GM12865 (cell line): ENCODE measurements at places on chromosomes 13 and 19.

- DNase-seq: no peak
These were observed 43.3 kb downstream of the NFIX start for GRCh38 chr19:13038306-13039210.

DNA sequence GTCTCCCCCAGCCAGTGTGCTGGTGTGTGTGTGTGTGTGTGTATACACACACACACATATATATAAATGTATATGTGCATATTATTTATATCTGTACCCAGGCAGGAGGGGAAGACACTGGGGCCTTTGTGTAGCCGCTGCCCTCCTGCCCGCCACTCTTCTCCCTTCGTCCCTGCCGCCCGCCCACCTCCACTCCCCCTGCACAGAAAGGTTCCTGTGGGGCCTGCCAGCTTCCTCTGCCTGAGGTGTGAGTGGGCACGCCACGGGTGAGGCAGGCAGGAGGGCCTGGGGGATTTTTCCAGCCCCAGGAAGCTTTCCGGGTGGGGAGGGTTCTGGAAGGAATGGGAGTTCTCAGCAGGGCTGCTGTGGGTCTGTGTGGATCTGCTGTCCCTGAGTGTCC lies 6.9 kb downstream of the IRF2BP1 start:
- DNase-seq: no peak

DNA sequence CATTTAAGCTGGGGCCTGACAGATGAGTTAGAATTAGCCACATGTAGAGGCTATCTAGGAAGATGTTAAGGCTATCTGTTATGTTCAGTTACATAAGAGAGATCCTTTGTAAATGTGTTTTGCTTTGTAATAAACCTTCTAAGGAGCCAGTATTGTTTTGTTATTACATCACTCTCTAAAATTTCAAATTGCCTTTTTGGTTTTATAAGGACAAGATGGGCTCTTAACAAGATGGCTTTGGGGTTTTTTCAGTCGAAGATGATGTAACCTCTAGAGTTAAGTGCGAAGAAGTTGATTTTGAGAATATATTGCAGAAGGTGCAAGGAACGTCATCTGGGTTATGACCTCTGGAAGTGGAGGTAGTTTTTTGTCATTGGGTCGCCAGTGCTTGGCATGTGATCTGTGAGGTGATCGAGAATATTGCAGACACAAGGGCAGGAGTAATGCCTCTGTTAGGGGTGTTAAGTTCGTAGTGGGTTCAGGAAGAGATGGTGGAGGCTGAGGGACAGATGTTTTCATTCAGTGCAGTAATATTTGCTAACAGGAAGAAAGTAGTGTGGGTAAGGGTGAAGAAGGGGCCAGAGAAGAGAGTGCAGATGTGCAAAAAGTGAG lies 12.7 kb downstream of the LSM14A start:
- peak; percentile 21 for DNase-seq

DNA sequence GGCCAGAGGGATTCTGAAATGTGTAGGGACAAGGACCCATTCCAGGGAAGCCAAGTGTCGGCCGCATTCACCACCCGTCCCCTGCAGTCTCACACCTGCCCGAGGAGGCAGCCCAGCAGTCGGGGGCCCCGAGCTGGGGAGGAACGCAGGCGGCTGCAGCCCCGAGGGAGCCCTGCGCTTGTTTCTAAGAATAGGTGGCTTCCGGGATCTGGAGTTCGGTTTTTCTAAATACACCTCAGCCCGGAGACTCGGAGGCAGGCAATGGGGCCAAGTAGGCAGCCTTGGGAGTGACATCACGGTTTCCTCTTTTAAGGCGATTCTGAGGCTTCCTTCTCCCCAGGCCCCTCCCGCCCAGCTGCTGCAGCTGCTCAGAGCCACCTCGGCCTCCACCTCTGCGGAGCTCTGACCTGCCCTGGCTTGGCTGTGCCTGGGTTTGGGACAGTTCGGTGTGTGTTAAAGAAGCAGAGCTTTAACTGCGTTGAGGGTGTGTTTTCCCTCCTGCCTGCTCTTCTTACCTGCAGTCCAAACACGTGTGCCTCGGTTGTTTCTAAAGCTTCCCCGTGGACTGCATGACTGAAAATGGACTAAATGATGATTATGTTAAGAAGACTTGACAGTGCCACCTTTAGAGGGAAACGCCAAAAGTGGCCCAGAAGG lies 80.5 kb downstream of the COL4A2 start:
- DNase-seq: peak; percentile 25

- DNase-seq: no peak
These were observed 32.2 kb upstream of the KLF12 start for GRCh38 chr13:74166261-74167004.

DNA sequence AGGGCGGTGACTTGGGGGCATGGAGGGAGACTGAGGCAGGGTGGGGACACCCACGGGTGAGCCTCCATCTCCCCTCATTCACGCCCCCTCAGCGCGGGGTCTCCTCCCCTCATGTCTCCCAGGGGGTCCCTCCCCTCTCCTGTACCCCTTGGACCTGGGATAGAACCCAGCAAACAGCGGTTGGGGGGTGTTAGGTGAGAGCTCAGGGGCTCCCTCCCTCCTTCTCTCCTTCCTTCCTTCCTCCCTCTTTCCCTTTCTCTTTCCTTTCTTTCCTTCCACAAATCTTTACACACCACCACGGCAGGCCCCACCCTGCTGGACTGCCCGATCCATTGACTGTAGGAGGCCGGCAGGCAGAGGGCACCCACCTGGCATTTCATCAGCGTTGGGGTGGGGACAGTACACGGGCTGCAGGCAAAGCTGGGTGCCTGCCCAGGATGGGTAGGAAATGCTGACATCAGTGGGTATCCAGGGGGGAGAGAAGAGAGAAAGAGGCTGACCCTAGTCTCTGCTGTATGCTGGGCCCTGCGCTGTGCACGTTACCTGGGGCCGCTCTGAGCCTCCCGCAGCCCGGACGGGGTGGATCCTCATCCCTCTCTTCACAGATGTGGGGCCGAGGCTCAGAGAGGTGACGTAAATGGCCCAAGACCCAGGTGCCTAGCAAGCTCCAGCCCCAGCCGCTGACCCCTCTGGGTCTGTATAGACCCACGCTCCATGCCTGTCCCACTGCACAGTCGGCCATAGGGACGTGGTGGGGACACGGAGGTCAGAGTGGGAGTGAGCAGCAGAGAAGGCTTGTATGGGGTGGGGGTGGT lies 3.5 kb downstream of the SSC5D start:
- no peak for DNase-seq

GRCh38 chr13:23678795-23679194 lies 108.6 kb downstream of the TNFRSF19 start:
- peak; percentile 54 for DNase-seq

GRCh38 chr19:50230379-50231351 lies 27.2 kb downstream of the MYH14 start:
- no peak for DNase-seq

- DNase-seq: no peak
These were observed 103.2 kb downstream of the KDM4B start for GRCh38 chr19:5072115-5072514.

DNA sequence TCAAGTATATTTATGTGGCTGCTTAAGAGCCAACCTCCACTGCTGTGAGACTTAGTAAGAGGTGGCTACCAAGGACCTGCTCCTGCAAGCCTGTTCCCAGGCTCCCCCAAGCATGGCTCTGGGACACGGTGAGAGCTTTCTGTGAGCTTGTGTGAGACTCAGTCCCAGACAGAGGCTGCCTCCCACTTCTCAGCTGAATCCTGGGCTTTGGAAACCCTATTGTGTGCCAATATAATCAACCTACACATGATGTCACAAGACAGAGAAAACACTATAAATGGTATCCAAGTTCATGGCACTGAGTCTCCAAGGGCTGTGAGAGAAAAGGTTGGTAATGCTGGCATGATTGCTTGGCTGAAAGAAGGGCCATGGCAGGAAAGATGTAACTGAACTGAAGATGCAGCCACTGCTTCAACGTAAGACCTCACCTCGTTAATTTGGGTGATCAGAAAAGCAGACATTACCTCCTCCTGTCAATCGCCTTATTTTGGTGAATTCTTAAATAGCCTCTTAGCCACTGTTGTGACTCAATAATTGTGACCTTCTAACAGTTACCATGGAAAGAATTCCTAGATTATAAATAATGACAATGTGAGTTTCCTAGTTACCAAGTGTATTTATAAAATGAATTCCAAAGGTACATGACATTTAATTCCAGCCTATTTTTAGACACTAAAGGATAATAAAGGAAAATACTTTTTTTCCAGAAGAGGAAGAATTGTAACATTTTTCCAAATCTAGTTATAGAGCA lies 332.0 kb downstream of the IRS2 start:
- no peak for DNase-seq

DNA sequence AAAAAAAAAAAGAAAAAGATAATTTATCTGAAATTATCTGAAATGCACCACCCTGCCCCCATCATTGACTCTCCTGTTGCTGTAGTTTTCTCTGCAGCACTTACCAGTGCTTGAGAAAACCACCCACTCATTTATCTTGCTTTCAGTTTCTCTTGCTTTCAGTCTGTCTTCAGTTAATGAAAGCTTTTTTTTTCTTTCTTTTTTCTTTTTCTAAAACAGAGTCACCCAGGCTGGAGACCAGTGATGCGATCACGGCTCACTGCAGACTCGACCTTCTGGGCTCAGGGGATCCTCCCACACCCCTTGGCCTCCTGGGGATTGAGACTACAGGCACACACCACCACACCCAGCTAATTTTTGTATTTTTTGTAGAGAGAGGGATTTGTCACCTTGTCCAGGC lies 4.3 kb upstream of the ACP5 start:
- DNase-seq: peak; percentile 95

- no peak for DNase-seq
These were observed 5.5 kb upstream of the CACTIN start for GRCh38 chr19:3632098-3632497.

- DNase-seq: no peak
These were observed 11.8 kb downstream of the DOCK9 start for GRCh38 chr13:98966019-98966418.

DNA sequence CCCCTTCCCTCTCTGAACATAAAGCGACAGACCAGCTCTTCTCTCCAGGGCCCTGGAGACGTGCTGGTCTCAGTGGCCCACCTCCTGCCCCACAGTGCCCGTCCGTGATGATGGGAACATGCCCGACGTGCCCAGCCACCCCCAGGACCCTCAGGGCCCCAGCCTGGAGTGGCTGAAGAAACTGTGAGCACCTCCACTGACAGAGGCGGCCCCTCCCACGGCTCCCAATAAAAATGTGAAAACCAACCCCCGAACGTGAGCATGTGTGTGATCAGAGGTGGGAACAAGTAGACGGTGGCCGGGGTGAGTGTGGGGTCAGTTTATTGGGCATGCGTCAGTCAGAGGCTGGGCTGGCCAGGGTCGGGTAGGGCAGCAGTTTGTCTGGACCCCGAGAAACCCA lies 4.1 kb downstream of the NDUFA3 start:
- DNase-seq: peak; percentile 0

GRCh38 chr13:97631158-97631557 lies 197.2 kb downstream of the RAP2A start:
- DNase-seq: peak; percentile 45

GRCh38 chr13:49351871-49352270 lies 92.0 kb downstream of the CAB39L start:
- DNase-seq: no peak

DNA sequence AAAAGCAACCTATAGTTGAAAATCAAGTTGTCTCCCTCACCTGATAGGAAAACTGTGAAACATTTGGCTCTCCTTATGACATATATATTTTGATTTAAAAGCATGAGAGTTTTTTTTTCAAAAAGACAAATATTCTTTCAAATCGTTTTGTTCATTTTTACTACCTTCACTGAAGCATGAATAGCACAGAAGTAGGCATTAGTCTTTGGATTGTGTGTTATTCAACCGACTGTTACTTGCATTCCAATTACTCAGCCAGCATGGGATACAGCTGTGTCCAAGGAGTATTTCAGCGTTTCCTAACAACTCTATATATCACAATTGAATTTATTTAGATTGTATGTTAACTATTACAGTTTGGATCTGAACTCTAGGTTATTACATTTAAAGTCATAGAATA lies 135.2 kb downstream of the PCDH9 start:
- DNase-seq: no peak

- DNase-seq: no peak
These were observed 7.0 kb upstream of the MAP2K2 start for GRCh38 chr19:4130744-4131438.

- DNase-seq: no peak
These were observed 609.8 kb downstream of the LMO7 start for GRCh38 chr13:76245920-76246319.

GRCh38 chr13:26988059-26988769 lies 183.4 kb downstream of the USP12 start:
- no peak for DNase-seq

- DNase-seq: no peak
These were observed 14.3 kb downstream of the FZR1 start for GRCh38 chr19:3520166-3521103.

- no peak for DNase-seq
These were observed 80.8 kb downstream of the SCGB2B2 start for GRCh38 chr19:34596115-34596514.

GRCh38 chr13:52862358-52863206 lies 14.1 kb upstream of the PCDH8 start:
- DNase-seq: peak; percentile 39

DNA sequence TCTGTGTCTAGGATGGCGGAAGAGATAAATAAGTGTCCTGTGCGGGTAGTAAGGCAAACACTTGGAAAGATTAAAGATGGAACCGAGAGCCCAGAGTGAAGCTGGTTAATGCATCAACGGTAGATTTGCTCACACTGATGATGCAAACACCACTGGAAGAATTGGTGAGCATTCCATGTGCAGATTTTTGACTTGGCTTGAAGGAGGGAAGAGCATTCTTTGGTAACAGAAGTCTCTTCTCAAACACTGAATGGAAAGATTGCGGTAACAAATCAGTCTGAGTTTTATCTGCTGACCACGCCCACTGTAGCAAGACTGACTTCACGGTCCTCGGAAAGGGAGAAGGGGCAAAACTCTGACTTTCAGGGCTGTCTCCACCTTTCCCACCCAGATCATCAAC lies 112.5 kb downstream of the COL4A1 start:
- no peak for DNase-seq

DNA sequence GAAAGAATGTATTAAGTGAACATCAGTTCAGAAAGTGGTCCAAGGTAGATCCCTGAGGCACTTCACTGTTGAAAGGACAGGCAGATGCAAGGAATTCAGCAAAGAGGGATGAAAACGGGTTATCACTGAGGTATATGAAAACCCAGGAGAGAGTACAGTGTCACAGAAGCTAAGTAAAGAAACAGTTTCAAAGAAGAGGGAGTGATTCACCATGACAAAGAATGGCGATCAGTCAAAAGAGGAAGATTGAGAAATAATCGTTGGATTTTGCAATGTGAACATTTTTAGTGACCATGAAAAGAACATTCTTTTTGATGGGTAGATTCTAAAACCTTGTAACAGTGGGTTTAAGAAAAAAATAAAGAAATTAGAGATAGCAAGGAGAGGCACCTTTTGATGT lies 99.3 kb downstream of the EPSTI1 start:
- no peak for DNase-seq

GRCh38 chr13:111256458-111256857 lies 64.0 kb upstream of the TEX29 start:
- DNase-seq: no peak

DNA sequence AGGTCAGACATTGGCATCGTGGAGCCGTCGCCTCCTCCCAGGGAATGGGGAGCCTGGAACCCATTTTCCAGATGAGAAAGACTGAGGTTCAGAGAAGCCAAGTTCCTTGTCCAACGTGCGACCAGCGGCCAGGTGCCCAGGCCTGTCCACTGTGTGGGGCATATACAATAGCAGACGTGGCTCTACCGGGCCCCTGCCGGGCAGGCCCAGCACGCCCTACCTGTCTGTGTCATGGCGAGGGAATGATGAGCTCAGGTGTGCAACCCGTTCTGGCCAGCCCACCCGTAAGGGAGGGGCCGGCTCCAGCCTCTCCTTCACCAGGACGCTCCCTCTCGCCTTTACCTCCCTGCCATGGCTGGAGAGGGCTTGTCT lies 837 bp downstream of the GNA15 start:
- DNase-seq: no peak

GRCh38 chr19:3062165-3063105 lies at the start of gene TLE5:
Gene TLE5 (minus strand): TSS chr19:3062495. CDS start chr19:3062200, 295 bp downstream.
- DNase-seq: peak; percentile 86
